ENCODE measurements at places on chromosomes 11 and 22. TPM values are rescaled to one million over a fixed set of nuclear protein-coding genes. Genes with fewer than 3 reads are reported as not detected.

DNA sequence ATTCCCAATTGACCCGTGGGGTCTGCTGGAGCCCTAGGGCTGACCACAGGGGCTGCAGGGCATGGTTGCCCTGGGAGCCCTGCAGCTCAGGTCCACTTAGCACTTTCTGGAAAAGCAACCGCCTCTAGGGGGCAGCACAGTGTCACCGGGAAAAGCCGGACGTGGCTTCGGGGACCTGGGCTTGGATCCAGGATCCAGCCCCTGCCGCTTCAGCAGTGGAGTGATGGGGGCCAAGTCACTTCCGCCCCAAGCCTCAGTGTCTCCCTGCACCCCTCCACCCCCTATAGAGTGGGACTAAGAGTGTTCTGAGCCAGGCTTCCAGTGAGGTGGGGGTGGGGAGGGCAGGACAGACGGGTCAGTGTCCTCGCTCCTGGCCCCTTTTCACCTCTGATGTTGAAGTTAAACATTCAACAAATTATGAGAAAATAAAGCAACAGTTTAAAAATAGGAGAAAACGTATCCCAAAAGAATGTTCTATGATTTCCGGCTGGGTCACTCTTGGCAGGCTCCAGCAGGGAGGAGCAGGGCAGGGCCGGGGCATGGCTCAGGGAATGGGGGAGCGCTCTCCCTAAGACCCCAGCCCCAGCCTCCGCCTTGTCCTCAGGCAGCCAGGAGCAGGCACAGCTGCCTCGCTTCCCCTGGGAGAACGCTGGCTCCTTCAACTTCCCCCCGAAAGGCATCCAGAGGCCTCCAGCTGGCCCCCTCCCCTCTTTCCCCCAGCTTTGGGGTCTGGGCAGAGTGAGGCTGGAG lies 96.5 kb upstream of the FGF3 start:
- DNase-seq = peak; percentile 95

GRCh38 chr22:32695451-32695891 lies 106.0 kb upstream of the TIMP3 start:
- no peak for DNase-seq

- no peak for DNase-seq
These were observed 77.6 kb downstream of the PLEKHA7 start for GRCh38 chr11:16936643-16937042.

GRCh38 chr11:109726061-109726460 lies 304.1 kb downstream of the C11orf87 start:
- DNase-seq = no peak

GRCh38 chr11:96967616-96968015 lies 577.8 kb downstream of the JRKL start:
- no peak for DNase-seq

DNA sequence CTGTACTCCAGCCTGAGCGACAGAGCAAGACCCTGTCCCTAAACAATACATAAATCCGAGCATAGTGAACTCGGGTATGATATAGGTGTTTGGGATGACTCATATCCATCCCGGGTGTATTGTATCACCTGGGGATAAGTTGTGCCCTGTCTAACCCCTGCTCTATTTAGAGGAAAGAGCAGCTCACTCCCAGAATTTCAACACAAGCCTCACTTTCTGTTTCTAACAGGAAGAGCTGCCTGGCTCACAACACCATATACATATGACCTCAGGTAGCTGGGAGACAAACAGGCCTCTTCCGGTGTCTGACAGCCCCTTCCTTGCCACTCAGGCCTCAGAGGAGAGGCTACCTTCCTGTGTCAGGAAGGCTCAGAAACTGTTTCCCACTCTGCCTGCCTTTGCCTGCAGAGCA lies 9.9 kb upstream of the MICALL1 start:
- DNase-seq = no peak

The NUP160 gene
- total RNA-seq = 28.2 TPM

The KLHL35 gene
- total RNA-seq = 0.67 TPM

- no peak for DNase-seq
These were observed 2.9 kb downstream of the E2F8 start for GRCh38 chr11:19237813-19238212.

DNA sequence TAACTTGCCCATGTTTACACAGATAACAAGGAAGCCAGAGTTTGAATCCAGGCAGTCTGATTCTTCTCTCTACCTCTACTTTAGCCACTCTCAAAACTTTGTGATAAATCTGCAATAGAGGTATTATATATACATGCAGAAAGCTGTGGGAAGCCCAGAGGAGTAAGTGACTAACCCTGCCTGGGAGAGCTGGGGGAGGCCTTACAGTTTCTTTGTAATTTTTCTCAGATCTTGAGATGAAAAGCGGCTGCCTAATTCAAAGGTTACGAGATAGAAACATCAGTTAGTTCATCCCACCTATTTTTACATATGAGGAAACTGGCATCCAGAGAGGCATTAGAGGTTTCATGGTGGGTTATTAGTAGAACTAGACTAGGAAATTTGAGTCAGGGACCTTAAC lies 4.9 kb downstream of the STIM1 start:
- no peak for DNase-seq

DNA sequence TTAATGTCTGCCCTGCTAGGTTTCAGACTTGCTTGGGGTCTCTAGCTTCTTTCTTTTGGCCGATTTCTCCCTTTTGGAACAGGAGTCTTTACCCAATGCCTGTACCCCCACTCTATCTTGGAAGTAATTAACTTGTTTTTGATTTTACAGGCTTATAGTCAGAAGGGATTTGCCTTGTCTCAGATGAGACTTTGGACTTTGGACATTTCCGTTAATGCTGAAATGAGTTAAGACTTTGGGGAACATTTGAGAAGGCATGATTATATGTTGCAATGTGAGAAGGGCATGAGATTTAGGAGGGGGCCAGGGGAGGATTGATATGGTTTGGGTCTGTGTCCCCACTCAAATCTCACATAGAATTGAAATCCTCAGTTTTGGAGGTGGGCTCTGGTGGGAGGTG lies 5.1 kb downstream of the KDM4F start:
- no peak for DNase-seq

- DNase-seq = no peak
These were observed 158.9 kb downstream of the CADM1 start for GRCh38 chr11:115345361-115345760.

DNA sequence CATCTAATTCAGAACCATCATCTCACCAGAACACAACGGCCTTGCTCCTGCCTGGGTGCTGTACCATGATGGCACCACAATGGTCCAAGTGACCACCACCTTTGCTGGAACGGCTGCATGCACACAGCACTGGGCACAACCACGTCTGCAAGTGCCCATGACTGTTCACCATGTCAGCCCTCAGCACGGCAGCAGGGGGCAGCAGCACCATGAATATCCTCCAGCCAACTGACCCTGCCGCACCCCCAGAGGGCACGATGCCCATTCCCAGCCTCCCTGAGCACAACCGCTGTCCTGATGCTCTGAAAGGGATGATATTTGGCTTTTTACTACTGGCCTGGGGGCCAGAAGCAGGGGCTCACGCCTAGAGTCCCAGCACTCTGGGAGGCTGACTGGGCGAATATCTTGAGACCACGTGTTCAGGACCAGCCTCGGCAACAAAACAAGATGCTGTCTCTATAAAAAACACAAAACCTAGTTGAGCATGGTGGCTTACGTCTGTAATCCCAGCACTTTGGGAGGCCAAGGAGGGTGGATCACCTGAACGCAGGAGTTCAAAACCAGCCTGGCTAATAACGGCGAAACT lies 25.7 kb downstream of the DRD4 start:
- peak; percentile 92 for DNase-seq

The OR10A5 gene
- total RNA-seq = not detected
